ENCODE measurements at places on chromosomes 13 and 19. TPM values are rescaled to one million over a fixed set of nuclear protein-coding genes. Genes with fewer than 3 reads are reported as not detected.

- DNase-seq = no peak
These were observed 504.9 kb downstream of the FGF9 start for GRCh38 chr13:22175815-22176214.

DNA sequence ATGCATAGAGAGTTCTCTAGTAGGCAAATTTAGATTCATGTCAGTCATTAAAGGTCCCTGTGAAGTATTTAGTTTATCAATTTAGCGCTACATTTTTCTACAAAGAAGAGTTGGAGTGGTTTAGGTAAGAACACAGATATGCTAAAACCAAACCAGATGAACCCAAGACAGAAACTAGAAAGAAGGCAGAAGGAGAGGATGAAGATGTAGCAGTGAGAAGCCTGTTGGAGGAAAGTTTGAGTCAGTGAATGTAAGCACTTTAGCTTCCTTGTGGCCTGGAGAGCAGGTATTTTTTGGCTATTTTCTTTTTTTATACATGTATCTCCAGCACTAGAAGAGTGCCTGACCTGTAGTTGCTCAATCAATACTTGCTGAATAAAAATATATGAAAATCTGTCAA is 223.7 kb downstream of the KCNRG start:
- no peak for DNase-seq

- DNase-seq = peak; percentile 75
These were observed 1227.1 kb downstream of the SLITRK1 start for GRCh38 chr13:82654861-82655855.

GRCh38 chr19:1040476-1041271 is 767 bp downstream of the ABCA7 start:
- peak; percentile 94 for DNase-seq

DNA sequence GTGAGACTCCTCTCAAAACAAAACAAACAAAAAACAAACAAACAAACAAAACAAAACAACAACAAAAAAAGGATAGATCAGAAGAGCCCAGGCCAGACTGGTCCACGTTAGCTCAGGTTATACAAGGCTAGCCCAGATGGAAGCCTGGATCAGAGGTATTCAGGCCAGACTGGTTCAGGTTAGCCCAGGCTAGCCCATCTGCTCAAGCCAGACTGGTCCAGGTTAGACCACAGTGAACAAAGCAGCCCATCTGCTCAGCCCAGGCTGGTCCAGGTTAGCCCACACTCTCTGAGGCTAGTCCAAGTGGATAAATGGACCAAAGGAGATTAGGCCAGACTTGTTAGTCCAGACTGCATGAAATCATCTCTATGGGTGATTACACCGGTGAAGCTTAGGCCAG is 41.2 kb downstream of the CCL25 start:
- no peak for DNase-seq

DNA sequence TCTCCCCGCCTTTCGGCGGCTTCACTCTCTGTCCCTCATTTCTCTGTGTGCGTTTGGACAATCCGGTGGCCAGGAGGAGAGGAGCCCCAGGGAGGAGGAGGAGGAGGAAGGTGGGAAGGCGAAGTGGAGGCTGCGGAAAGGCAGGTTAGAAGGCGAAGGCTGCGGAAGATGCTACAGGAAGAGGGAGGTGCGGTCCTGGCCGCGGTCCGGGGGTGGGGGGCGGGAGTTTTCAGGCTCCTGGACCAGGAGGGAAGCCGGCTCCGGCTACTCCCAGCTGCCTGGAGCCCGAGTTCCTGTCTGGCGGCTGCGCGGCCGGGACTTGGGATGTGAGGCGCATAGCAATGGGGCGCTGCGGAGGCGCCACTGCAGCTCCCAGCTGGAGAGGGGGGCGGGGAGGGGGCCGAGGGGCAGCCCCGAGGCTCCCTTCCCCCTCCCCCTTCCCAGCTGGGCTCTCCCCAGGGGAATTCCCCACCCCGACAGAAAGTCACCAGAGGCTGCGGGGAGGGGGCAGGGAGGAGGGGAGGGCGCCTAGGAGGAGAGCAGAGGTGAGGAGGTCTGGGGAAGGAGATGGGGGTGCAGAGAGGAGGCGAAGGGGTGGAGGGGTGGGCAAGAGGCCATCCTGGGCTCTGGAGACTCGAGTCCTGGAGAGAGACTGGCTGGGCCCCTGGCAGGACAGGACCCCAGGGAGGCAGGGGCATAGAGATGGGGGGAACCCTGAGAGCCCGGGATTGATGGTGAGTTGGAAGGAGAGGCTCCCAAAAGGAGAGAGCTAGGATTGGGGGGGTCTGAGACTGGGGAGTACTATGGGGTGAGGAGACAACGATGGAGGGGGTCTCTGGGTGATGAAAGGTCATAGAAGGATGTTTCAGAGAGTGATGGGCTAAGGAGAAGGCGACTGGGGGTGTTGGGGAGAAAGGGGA is 2.0 kb downstream of the LRRC4B start:
- no peak for DNase-seq

- no peak for DNase-seq
These were observed 6.7 kb upstream of the TRIM28 start for GRCh38 chr19:58536852-58537798.

GRCh38 chr19:30467239-30467638 is 95.1 kb downstream of the ZNF536 start:
- DNase-seq = no peak

DNA sequence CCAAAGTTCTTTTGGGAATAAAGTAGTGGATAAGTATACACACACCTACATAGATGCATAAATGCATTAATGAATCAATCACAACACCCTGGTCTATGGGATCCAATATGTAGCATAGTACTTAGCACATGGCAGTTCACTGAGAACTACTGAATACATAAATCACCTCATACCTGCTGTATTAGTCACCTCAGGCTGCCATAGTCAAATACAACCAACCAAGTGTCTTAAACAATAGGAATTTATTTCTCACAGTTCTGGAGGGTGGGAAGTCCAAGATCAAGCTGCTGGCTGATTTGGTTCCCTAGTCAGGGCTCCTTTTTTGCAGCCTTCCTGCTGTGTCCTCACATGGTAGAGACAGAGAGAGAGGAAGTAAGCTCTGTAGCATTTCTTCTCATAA is 228.2 kb downstream of the NHLRC3 start:
- DNase-seq = peak; percentile 37

GRCh38 chr19:20968092-20968491 is 45.0 kb downstream of the ZNF85 start:
- DNase-seq = peak; percentile 4

DNA sequence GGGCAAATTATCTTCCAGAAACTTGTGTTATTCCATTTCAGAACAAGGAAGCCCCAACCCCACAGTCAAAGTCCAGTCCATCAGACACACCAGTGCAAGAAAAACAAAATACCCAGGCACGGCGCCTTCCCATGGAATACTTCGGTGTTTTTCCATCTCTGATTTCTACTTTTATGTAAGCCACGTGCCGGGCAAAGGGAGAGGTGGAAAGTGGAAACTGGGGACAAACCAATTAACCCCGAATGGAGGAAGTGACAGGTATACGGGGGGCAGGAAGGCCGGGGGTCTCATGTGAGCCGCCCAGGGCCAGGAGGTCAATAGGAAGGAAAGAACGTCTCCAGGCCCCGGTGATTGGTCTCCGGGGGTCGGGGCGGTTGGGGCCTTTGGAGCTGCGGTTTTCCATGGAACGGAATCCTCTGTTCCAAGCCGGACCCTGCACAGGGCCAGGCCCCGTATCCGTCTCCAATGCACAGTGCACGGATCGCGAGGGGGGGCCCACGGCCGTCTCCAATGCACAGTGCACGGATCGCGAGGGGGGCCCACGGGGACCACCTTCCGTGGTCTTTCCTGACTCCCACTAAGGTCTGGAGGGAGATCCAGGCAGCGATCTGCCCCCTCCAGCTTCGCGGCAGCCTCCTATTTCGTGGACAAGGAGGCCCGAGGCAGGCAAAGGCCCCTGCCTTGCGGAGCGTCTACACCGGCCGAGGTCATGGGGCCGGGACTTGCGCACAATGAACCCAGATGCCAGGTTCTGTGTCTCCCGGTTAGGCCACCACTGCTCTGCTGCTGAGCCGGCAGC is 79.7 kb downstream of the GADD45B start:
- DNase-seq = no peak

DNA sequence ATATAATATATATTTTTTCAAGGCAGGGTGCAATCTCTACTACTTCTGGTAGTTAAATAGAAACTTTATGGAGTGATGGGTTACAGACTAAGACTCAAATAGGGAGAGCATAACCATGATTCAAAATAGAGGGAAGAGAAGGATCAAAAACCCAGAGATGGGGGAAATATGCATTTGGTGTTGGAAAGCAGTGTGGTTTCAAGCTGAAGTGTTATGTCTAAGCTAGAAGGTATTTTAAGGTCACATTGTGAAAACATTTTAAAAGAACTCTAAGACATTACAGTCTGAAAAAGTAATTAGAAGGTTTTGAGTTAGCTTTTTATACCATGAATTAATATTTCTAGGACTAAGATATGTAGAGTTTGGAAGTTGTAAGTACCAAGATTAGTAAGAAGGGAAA is 2741.4 kb downstream of the PCDH9 start:
- DNase-seq = no peak

DNA sequence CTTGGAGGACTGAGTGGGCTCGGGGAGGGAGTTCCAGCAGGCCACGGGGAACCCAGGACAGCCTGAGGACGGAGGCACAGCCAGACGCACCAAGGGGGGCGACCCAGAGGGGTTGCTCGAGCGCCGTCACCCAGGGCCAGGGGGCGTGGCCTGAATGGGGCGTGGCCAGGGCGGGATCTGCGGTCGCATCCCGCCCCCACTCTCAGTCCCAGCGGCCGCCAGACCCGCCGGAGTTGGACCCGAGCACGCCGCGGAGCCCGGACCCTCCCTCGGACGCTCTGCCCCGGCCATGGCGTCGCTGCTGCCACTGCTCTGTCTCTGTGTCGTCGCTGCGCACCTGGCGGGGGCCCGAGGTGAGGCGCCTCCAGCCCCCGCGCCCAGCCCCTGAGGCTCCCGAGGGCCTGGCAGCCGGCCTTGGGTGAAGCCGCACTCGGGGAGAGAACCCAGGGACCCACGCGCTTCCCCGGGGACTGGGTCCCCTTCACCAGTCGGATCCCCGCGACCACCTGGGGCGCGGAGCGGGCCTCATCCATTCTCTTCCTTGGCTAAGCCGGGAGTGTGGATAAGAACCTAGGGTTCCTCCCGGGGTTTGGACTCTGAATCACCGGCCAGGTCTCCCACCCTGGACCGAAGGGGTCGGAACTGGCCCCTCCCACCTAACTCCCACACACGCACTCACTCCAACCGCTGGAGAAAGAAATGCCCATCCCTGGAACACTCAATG is at the start of gene CILP2:
TSS of gene CILP2 (plus strand) at position 205 of the 724 bp plus-strand sequence. CDS start at position 290, 85 bp downstream.
- DNase-seq = no peak

GRCh38 chr19:48274173-48274572 is 4.3 kb downstream of the ZNF114 start:
- DNase-seq = no peak

BEST2 gene
- polyA plus RNA-seq = 0.12 TPM

TINCR gene
- 4.1 TPM for polyA plus RNA-seq

CLC gene
- polyA plus RNA-seq = not detected

POU2F2 gene
- 1.3 TPM for polyA plus RNA-seq

ZNF563 gene
- polyA plus RNA-seq = 2.0 TPM

ZNF543 gene
- polyA plus RNA-seq = 2.0 TPM

LCP1 gene
- 1.2 TPM for polyA plus RNA-seq

CABP5 gene
- polyA plus RNA-seq = not detected

TNFSF9 gene
- 20.5 TPM for polyA plus RNA-seq

DOHH gene
- polyA plus RNA-seq = 11.0 TPM
